ENCODE measurements at places on chromosomes 7 and 10.

- DNase-seq, result no peak
Observed at GRCh38 chr10:94983555-94983954, 45.1 kb downstream of the CYP2C9 start.

DNA sequence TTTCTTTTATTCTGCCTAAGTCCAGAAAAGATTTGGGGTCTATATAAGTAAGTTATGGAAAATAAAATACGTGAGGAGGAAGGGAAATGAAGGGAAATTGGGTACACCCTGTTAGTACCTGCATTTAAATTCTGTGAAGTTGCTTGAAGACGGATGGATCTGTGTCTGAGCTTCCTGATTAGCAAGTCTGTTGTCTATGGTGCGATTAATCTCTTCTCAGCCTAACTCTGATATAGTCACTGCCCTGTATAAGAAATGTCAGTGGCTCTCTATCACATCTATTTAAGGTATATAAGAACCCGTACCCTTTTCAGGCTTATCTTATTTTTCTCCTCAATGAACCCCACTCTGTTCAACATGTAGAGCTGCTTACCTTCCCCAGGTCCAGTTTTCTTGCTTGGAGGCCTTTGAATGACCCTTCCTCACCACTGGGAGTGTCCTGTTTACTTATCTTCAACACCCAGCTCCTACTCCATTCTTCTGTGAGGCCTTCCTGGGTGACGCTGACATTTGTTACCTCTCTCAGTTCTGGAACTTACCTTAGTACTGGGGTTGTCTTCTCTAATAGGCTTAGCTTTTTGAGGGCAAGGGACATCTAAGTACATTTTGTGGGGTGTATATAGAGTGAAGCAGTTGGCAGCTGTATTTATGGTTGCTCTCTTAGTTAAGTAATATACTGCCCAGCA, 149.6 kb upstream of the PRPS1L1 start:
- DNase-seq, result no peak

GRCh38 chr7:156224833-156225225, 412.6 kb upstream of the SHH start:
- no peak for DNase-seq

GRCh38 chr10:3850999-3851937, 66.3 kb upstream of the KLF6 start:
- DNase-seq, result no peak

DNA sequence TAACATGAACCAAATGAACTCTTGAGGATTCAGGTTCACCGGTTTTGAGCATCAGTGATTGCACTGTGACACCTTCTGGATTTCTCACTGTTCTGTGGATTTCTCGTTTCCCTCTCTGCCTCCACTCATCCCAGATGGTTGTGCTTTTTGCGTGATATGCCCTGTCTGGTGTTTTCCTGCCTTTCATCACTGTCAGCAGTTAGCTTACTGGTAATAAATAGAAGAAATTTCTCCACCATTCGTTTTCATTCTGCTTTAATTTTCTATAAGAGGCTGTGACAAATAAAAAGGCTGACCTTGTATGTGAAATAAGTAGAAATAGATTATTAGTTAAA, 16.2 kb downstream of the BPGM start:
- no peak for DNase-seq

DNA sequence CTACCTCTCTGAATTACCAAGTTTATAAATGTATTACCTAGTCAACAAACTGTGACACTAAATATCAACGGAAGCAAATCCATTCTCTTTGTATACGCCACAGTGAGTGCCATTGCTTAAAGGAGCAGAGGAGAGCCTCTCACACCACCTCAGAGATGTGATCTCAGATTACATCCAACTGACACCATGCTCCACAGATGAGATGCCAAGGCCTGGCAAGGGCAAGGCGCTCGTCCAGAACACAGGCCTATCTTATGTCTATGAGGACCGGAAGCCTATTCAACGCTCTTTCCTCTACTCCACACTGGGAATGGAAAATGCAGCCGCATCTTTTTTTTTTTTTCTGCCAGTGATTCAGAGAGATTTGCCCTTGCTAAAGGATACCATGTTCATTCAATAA, 11.4 kb downstream of the PDIA4 start:
- DNase-seq, result no peak

DNA sequence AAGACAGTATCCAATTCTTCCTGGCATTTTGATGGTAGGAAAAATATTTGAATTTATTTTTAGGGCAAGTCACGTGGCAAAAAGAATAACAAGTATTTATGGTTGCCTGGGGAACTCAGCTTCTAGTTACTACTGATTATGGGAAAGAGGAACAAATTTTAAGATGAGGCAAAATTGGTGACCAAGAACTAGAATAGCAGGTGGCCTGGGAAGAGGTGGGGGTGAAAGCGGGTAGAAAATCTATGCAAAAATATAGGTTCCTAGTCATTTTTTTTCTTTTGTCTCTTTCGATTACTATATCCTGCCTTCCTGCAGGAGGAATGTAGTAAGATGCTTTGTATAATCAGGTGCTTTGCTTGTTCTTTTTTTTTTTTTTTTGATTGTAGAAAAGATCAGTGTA, 27.8 kb downstream of the ENTPD1 start:
- no peak for DNase-seq

GRCh38 chr10:69056129-69056528, 31.8 kb upstream of the SRGN start:
- DNase-seq, result no peak

DNA sequence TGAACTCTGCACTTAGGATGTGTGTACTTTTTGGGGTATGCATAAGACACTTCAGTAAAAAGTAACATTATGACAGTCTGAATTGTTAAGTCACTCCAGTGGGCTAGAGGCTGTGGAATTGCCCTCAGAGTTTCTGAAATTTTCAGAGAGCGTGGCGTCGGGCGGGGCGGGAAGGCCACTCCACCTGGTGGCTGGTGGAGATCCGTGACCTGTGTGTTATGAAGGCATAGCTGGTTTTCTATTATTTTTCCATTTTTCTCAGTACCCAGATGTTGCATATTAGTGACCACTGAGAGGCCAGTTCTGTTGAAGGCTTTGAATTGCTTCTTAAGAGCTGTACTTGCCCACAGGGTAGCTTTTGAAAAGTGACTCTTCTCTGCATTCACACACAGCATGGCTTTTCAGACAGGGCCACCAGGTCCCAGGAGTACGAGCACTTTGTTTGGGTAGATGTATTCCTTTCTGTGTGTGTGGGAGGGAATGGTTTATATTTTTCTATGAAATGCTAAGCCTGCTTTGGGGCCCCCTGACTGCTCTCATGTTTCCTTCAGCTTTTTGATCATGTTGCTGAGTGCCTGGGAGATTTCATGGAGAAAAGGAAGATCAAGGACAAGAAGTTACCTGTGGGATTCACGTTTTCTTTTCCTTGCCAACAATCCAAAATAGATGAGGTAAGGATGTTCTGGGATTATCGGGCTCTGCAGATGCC, 52.3 kb downstream of the TACR2 start:
- DNase-seq, result no peak

DNA sequence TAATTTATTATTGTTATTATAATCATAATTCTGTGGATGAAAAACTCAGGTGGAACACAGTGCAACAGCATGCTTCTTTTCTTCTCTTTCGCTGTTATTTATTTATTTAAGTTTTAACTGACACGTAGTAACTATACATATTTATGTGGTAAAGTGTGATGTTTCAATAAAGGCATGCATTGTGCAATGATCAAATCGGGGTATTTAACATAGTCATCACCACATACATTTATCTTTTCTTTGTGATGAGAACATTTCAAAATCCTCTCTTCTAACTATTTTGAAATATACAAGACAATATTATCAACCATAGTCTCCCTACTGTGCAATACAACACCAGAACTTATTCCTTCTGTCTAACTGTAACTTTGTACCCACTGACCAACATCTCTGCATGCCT, 152.5 kb upstream of the LYZL1 start:
- DNase-seq, result no peak

DNA sequence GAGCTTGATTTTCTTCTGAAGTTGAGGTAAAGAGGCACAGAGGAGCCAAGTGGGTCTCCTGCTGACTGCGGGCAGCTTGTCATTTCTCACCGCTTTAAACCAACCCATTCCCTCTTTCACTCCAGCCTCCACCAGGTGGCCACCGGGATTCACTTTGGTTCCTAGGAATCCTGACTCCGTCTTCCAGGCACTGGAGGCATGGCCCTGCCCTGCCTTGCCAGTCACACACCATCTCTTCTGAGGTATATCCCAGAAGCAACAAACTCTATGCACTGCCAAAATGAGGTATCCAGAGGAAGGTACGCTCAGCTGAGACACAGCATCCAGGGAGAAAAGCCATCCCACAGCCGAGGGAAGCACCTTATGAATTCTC, 280.8 kb downstream of the TNS3 start:
- DNase-seq, result no peak

- no peak for DNase-seq
Observed at GRCh38 chr10:72445851-72446250, 91.1 kb upstream of the DNAJB12 start.

All from DND-41 (cell line).